ENCODE measurements at places on chromosomes 6 and 20. TPM values are rescaled to one million over a fixed set of nuclear protein-coding genes. Genes with fewer than 3 reads are reported as not detected.

- DNase-seq = no peak
Measured at GRCh38 chr6:35164868-35165267, 23.7 kb upstream of the TCP11 start.

DNA sequence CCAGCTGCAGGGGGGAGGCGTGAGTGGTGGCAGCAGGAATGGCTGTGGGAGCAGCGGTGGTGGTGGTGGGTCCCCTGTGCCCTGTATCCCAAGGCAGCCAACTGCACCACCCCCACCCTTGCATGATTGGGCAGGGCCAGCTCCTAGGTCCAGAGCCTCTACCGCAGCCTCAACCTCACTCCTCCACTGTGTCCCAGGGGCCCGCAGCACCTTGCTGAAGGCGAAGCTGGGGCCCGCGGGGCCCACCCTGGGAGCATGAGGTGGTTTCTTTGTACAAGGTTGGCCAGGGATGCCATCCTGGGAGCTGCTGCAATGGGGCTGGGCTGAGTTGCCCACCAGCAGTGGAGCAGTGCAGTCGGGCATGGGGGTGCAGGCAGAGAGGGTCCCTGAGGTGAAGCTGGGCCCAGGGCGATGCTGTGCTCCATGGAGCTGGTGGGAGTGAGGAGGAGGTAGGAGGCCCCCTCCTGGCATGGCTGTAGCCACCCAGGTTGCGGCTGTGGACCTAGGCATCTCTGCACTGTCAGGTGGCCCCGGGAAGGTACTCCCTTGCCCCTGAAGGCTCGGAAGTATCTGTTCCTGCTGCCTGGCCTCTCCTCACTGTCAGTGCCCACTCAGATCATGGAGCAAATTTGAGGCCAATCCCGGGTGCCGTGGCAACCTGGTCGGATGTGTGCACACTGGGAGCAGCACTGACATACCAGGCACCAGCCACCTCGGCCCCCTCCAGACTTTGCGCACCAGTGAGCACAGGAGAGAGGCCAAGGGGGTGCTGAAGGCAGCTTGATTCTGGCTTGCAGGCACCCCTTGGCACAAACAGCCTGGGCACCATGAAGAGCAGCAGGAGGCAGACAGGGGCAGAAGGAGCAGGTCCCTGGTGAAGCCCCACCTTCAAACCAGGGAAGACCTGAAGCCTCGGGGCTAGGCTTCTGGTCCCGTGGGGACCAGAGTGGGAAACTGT lies 60.2 kb upstream of the L3MBTL3 start:
- DNase-seq = no peak

- no peak for DNase-seq
Measured at GRCh38 chr20:3820901-3821727, 767 bp downstream of the AP5S1 start.

DNA sequence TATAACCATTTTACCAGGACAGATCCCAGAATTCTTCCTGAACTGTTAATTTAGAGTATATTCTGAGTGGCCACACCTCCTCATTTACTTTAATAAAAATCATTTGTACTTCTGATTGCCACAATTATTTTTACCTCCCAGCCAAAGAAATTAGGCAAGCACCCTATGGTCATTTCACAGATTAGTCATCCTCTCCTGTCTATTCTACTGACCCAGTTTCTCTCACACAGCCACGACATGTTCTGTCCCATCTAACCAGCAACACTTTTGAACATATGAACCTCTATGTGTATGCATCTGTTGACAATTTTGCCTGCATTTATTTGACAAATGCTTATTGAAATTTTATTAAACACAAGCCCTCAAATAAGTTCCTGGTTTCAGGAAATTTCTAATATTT lies 202.6 kb upstream of the STXBP5 start:
- DNase-seq = no peak

The MRAP2 gene
- total RNA-seq = 8.4 TPM

Data from RPMI7951 (cell line).